Activated CD8-positive, alpha-beta T cell treated with anti-CD3 and anti-CD28 coated beads for 36 hours (primary cell): ENCODE measurements at places on chromosomes 4 and X. TPM values are rescaled to one million over a fixed set of nuclear protein-coding genes. Genes with fewer than 3 reads are reported as not detected.

DNA sequence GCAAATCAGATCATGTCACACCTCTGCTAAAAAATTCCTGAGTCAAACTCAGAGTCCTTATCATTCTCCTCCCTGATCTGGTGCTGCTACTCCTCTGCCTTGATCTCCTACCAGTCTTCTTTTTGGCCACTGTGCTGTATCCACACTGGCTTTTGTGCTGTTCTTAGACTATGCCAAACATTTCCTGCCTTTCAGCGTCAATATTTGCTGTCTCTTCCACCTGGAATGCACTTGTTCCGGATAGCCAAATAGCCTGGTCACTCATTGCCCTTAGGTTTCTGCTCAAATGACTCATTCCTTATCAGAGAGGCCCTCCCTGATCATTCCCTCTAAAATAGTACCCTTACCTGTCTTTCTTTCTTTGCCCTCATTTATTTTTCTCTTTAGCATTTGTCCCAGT, 24.4 kb upstream of the RP2 start:
- peaks cover 2% of the 10 kb centered on the region for H3K27me3 ChIP-seq
- H3K4me3 ChIP-seq, result no peak overlapping the region
- DNase-seq, result no peak
- no peaks in the 10 kb centered on the region for H3K36me3 ChIP-seq
- H3K4me1 ChIP-seq, result no peaks in the 10 kb centered on the region

DNA sequence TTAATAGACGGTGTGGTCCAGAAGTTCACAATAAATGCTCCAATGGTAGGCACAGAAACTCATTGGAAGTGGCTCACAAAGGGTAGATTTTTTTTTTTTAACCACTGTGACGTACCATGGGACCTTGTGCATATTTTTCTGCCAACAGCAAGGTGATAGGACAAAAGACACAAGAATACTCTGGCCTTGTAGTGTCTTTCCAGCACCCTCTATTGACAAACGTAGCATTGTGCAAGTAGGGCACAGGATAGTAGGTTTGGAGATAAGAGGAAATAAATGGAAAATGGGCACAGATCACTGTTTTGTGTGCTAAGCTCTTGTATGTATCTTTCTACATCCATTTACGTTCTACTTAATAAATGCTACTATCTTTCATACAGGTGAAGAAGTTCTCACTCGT, 2054.9 kb downstream of the PCDH7 start:
- H3K27ac ChIP-seq, result no peak overlapping the region
- H3K4me1 ChIP-seq, result no peaks in the 10 kb centered on the region
- no peak for DNase-seq
- no peaks in the 10 kb centered on the region for H3K27me3 ChIP-seq
- H3K4me3 ChIP-seq, result no peak overlapping the region

Gene MANBA
- 16.3 TPM for total RNA-seq

GRCh38 chr4:9944431-9945425, 76.6 kb downstream of the SLC2A9 start:
- H3K27ac ChIP-seq, result no peak overlapping the region
- no peak for DNase-seq
- H3K27me3 ChIP-seq, result no peaks in the 10 kb centered on the region
- no peaks in the 10 kb centered on the region for H3K36me3 ChIP-seq
- H3K4me3 ChIP-seq, result no peak overlapping the region

Gene CRLF2
- total RNA-seq, result 0.43 TPM

DNA sequence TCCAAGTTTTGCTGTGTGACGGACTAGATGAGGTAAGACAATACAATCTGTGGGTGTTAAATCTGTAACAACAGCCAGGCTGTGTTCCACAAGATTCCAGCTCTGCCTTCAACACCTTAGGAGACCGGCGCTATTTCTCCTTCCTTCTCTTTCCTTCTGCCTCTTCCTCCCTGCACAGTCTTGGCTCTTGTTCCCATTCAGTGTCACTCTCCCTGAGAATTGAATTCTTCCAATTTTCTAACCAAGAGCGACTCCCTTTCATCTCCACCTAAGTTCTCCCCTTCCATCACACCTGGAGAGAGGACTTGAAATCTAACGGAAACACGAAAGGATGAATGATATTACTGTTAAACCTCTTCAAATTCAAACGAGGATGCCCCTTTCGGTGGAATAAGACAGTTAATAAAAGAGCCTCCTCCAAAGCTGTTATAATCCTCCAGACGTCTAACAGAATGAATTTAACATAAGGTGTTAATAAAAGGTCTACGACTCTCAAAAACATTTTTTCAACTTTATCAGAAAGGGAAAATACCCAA, 2.7 kb downstream of the EPHA5 start:
- no peaks in the 10 kb centered on the region for H3K36me3 ChIP-seq
- H3K27ac ChIP-seq, result no peak overlapping the region
- peaks cover 39% of the 10 kb centered on the region for H3K27me3 ChIP-seq

DNA sequence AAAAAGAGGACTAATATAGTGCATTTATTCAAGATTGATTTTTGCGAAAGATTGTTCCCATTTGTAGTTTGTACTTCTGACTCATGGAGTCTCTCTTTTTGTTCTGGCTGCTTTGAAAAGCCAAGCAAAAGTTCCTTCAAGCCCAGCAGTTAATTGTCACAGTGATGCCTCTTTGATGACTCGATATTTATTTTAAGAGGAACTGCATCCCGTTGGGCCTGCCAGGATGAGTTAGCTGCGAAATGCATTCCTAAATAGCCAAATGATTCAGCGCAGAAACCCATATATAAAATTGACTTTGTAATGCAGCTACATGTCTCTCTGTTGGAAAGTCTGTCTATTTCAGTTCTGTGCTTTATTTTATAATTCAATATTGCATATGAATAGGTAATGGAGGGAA, 295.1 kb downstream of the GBA3 start:
- H3K27ac ChIP-seq, result no peak overlapping the region
- no peak for DNase-seq
- no peaks in the 10 kb centered on the region for H3K4me1 ChIP-seq
- H3K36me3 ChIP-seq, result no peaks in the 10 kb centered on the region
- no peaks in the 10 kb centered on the region for H3K27me3 ChIP-seq
- H3K4me3 ChIP-seq, result no peak overlapping the region

DNA sequence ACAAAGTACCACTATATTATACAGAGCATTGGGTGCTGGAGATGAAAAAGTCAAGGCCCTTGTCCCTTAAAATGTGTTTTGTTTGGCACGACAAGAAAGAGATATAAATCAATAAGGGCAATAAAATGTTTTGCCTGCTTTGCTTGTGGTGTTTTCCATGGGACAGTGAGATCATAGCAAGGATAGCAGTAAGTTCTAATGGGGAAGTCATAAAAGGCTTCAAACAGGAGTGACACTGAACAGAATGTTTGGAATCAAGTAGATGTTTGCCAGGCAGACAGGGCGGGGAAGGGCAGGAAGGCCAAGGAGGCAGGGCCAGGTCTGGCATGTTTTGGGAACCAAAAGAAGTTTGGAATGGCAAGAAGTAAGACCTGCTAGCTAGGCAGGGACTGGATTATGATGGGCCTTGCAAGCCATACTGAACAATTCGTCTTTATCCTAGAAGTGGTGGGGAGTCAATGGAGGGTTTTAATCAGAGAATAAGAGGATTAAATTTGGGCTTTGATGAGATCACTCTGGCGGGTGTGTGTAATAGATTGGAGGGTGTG, 16.4 kb downstream of the FGF2 start:
- H3K4me1 ChIP-seq, result no peaks in the 10 kb centered on the region
- H3K4me3 ChIP-seq, result no peak overlapping the region
- H3K36me3 ChIP-seq, result no peaks in the 10 kb centered on the region
- no peak overlapping the region for H3K27ac ChIP-seq
- DNase-seq, result no peak
- H3K27me3 ChIP-seq, result peaks cover 9% of the 10 kb centered on the region

Gene ARHGAP36
- not detected for total RNA-seq

Gene GLRB
- not detected for total RNA-seq

- H3K4me1 ChIP-seq, result peaks cover 87% of the 10 kb centered on the region
- H3K27ac ChIP-seq, result peak overlapping the region; percentile 25
- no peak for DNase-seq
These were observed 31.4 kb upstream of the CHRNA9 start for GRCh38 chr4:40303751-40304150.

GRCh38 chr4:112053825-112054350, 91.4 kb upstream of the FAM241A start:
- no peaks in the 10 kb centered on the region for H3K27me3 ChIP-seq
- H3K4me1 ChIP-seq, result no peaks in the 10 kb centered on the region

Gene ASMT
- 0.41 TPM for total RNA-seq

DNA sequence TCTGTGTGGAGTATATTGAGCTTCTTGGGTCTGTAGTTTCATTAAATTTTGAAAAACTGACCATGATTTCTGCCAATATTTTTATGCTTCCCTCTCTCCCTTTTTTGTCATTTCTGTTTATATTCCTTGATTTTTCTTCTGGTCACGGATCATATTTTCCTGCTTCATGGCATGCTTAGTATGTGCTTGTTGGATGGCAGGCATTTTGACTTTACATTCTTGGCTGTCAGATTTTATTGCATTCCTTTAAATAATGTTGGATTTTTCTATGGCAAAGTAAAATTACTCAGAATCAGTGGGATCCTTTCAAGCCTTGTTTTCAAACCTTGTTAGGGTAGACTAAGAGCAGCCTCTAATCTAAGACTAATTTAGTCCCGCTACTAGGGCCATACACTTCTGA, 531.8 kb downstream of the IL15 start:
- H3K4me3 ChIP-seq, result no peak overlapping the region
- no peak for DNase-seq
- H3K4me1 ChIP-seq, result peaks cover 11% of the 10 kb centered on the region
- no peaks in the 10 kb centered on the region for H3K27me3 ChIP-seq
- H3K27ac ChIP-seq, result peak overlapping the region; percentile 4

Gene SATL1
- not detected for total RNA-seq

DNA sequence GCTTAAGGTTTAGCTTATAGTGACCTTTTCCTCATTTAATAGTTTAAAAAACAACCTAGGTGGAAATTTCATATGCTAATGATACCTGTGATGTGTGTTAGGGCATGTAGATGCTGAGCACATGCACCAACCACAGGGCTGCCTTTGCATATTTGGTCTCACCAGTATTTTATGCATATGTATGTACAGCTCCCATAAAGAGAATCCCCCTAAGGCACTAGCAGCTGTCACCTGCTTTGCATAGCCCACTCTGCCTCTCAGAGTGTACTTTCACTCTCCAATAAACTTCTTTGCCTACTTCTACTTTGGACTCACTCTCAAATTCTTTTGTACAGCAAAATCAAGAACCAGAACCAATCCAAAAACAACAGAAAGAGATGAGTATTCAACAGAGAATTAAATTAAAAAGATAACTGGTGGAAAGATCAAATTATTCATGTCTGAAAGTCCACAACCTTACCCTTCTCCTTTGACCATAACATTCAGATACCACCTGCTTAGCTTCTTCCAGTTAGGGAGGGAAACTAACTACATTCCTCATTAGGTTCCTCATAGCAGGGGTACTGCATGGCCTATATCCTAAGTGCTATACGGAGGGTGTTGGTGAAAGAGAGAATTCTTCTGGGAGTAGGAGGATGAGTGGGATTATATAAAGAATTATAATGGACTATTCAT, 250.5 kb downstream of the STPG2 start:
- no peaks in the 10 kb centered on the region for H3K36me3 ChIP-seq
- no peaks in the 10 kb centered on the region for H3K27me3 ChIP-seq
- H3K4me3 ChIP-seq, result no peak overlapping the region
- DNase-seq, result no peak
- H3K27ac ChIP-seq, result no peak overlapping the region

Gene S100P
- 4.3 TPM for total RNA-seq

DNA sequence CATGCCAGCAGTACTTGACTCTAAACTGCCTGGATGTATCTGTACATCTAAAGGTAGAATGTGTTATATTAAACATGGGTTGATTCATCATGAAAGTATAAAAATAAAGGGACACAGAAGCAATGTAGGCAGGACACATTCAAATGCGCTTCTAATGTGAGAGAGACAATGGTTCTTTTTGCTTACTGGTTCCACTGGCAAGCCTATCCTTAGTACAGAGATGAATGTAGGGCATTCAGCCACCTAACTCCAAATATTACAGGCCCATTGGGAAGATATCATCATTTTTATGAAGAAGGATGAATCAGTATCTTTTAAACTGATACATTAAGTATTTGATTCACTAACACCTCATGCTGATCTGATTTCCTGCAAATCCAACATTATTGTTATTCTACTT, 18.0 kb downstream of the CDKL2 start:
- no peaks in the 10 kb centered on the region for H3K4me1 ChIP-seq
- no peak overlapping the region for H3K27ac ChIP-seq
- H3K4me3 ChIP-seq, result no peak overlapping the region
- no peaks in the 10 kb centered on the region for H3K27me3 ChIP-seq
- no peaks in the 10 kb centered on the region for H3K36me3 ChIP-seq
- DNase-seq, result no peak
